ENCODE measurements at places on chromosomes 1 and 21.

GRCh38 chr21:21831036-21831435 is 832.8 kb downstream of the NCAM2 start:
- DNase-seq = no peak

- no peak for DNase-seq
These were observed 168.1 kb downstream of the DUSP10 start for GRCh38 chr1:221573756-221574155.

GRCh38 chr1:43803646-43804045 is 96.3 kb downstream of the ST3GAL3 start:
- no peak for DNase-seq

DNA sequence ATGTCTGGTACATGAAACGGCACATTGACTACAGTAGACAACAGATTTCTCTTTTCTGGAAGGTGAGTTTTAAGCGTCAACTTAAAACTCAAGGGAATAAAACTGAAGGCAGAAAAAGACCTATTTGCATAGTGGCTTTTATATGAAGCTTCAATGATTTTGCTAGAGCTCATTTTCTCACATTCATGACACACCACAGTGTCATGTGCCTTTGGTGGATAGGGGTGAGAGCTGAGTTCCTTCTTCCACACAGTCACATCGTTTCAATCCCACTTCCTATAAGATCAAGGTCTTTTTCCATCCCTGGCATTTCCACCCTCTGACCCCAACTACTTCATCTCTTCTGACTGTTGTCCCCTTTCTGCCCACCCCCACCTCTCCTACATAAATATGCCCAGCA is 31.0 kb downstream of the IL12RB2 start:
- no peak for DNase-seq

GRCh38 chr1:113451710-113452109 is 61.4 kb downstream of the MAGI3 start:
- DNase-seq = no peak

- no peak for DNase-seq
These were observed 1677.1 kb downstream of the KCNT2 start for GRCh38 chr1:194931166-194931565.

GRCh38 chr1:12037486-12038355 is 18.4 kb downstream of the MIIP start:
- DNase-seq = no peak

DNA sequence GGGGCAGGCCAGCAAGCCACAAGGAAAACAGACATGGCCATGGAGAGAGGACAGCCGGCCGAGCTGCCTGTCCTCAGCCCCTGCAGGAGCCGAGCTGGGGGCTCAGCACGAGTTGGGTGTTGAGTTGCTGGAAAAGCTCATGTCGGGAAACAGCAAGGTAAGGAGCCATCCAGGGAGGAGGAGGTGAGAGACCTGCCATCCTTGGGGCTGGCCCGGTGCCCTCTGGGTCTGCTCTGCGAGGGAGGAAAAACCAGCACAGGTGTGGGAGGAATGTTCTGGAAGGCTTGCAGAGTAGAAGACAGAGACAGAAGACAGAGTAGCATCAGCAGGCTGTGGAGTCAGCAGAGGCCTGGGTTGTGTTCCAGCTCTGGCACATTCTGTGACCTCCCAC is 548.8 kb downstream of the PTPRU start:
- DNase-seq = no peak

DNA sequence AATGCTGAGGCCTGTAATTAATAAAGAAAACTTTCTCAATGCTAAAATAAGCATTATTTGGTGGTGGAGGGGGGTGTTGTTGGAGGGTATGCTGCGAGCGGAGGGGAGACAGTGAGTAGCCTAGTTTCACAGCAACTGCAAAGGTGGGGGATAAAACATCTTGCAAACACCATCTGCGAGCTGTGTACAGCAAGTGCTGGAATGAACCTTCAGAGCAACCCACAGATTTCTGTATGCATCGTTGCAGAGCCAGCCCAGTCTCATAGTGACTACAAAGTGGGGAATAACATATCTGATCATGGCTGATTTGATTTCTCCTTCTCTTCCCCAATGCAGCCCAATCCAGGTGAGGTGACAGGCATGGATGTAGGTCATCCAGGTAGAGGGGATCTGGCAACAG is 80.7 kb upstream of the COG2 start:
- peak; percentile 33 for DNase-seq

DNA sequence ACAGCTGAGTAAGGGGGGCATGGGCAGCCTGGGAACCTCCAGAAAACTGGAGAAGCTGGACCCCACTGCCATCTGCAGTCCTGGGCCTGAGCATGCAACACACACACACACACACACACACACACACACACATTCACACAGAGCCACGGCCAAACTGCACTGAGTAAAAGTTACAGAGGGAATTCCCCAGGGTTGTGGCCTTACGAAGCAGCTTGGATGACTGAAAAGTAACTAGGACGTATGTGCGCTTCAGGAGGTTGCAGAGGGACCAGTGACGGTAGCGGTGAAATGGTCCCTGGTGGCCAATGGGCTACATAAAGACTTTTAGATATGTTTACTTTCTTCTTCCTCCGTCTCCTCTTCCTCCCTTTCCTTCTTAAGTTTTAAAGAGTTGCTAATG is 232.5 kb upstream of the TMEM51 start:
- DNase-seq = no peak

- DNase-seq = peak; percentile 65
These were observed 17.1 kb upstream of the PROK1 start for GRCh38 chr1:110433803-110434202.

GRCh38 chr1:117815926-117816325 is 113.5 kb downstream of the GDAP2 start:
- DNase-seq = no peak

DNA sequence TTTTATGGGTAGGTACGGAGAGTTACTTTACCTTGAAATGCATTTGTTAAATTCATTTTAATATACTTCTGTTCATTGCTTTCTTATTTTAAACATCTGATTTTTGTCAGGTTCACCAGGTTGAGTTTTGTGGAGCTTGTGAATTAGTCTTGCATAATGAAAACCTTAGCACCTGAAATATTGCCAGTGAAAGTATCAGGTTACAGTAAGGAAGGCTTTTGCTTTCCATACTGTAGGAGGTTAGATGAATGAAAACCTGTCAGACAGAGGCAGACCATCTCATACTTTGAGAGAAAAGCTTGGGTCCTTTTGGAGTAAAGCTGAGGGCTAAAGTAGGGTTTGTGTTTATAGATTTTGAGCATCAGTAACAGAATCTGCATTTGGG is 34.7 kb downstream of the THRAP3 start:
- DNase-seq = no peak

- DNase-seq = no peak
These were observed 54.8 kb downstream of the SIPA1L2 start for GRCh38 chr1:232574889-232575762.

DNA sequence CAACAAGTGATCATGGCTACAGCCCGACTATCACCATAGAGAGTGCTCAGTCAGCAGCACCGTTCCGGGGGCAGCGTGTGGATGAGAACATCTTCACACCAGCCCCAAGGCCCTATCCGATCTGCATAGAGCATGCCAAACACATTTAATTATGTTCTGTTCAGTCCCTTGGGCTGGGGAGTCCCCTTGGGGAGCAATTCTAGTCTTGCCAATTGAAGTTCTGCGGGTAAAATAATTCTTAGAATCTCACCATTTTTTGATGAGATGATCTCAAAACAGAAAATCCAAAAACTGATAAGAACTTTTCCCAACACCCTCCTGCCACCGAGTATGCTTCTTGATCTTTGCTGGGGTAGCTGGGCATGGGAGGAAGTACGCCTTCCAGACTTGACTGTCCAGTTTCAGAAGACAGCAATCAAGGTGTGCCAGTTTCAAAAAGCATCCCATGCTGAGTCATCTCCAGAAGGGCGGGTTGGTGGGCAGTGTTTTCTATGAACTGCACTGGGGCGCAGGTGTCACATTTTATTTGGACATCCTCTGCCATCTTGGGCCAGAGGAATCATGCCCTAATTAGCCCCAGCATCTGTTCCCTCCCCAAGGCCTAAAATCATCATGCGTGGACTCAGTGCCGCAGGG is 20.8 kb upstream of the PTPRF start:
- DNase-seq = no peak

- DNase-seq = no peak
These were observed 311.0 kb upstream of the CXADR start for GRCh38 chr21:17201741-17202260.

GRCh38 chr1:93734999-93735398 is 53.4 kb upstream of the BCAR3 start:
- DNase-seq = no peak

GRCh38 chr1:64967381-64967780 is 1.0 kb upstream of the JAK1 start:
- DNase-seq = no peak

DNA sequence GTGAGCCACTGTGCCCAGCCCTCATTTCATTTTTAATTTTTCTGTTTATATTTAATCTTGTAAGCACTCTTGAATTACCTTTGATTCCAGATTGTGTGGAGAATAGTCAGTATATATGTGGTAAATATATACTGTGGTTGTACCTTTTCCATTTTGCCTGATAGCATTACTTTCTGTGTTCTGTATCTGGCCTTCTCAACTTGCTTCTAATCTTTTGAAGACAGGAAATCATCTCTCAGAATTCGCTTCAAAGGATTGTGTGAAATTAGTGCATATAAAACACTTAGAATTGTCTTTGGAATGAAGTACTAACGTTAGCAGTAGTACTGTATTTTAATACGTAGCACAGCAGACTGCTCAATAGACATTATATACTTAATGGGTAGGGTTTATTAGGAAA is 37.9 kb downstream of the PPP2R5A start:
- no peak for DNase-seq

DNA sequence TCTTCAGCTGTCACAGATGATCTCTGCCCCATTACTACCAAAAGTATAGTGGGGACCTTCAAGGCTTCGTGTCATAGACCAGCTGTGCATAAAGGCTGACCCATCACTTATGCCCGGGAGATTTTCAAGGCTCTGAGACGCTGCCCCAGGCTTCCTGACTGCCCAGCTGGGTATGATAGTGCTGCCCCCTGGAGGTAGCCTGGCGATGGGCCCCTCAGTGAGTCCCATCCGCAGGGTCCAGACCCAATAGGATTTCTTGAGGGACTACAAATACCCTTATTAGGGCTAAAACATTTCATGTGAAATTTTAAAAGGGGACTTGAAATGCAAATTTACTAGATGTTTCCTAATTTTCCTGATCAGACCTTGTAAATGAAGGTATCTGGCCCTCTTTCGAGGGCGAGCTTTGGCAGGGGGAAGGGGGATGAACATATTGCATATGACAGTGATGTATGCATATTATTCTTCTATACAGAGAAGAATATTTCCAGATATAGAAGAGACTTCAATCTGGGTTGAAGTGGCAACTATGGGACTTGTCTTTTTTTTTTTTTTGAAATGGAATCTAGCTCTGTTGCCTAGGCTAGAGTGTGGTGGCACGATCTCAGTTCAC is 11.7 kb upstream of the FCMR start:
- peak; percentile 64 for DNase-seq

GRCh38 chr1:8035289-8035688 is 9.2 kb upstream of the ERRFI1 start:
- DNase-seq = no peak

DNA sequence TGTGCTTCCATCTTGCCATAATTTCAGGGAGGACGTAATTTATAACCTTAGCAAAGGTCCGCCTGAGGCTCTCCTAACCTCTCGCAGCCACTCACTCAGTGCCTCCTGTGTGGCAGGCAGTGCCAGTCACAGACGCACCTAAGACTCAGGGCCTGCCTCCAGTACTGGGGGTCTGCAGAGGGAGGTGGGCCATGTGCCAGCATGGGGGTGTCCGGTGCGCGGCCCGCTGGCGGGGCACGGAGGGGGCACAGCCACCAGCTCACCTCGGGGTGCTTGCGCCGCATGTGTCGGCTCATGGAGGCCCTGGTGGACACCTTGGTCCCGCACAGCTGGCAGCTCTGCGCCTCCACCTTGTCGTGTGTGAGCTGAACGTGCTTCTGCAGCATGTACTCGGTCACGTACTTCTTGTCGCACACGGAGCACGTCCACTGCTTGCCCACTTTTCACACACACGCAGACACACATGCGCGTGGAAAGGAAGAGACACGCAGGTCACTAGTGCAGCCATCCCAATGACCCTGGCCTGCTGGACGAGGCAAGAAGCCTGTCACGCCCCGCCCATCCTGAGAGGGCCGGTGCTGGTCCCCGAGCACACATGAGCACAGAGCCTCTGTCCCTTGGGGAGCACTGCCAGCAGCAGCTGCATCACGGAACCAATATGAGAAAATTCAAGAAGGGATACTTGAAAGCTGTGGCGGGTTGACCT is 43.2 kb upstream of the RIPK4 start:
- no peak for DNase-seq

- no peak for DNase-seq
These were observed 93.4 kb upstream of the FMN2 start for GRCh38 chr1:239998312-239998649.

GRCh38 chr1:53739109-53739681 is at the start of gene GLIS1:
Gene GLIS1, minus strand, starts transcription at chr1:53739164. Its CDS starts 1,100 bp downstream, at chr1:53738064.
- DNase-seq = peak; percentile 96

GRCh38 chr1:50562106-50562505 is 138.9 kb upstream of the DMRTA2 start:
- DNase-seq = no peak

GRCh38 chr1:158689110-158689509 is 2.6 kb upstream of the SPTA1 start:
- no peak for DNase-seq

GRCh38 chr1:8427493-8427892 is 109.6 kb downstream of the SLC45A1 start:
- DNase-seq = no peak

DNA sequence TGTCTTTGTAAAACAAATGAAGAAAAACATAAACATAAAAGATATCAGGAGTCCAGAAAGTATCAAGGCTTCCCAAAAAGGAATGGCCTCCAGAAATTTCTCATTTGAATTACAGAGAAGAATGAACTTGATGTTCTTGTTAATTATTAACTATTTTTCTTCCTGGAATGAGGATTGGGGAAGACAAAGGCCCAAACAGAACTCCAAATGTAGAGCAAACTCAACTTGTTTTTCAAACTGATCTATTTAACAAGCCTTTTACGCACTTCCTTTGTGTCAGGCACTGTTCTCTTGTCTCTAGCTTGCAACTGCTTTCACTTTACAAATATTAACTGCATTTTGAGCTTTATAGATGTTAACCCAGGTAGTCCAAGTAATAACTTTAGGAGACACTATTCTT is 45.5 kb downstream of the LAMC2 start:
- DNase-seq = no peak

- DNase-seq = no peak
These were observed 4.9 kb downstream of the ASAP3 start for GRCh38 chr1:23478896-23479665.

GRCh38 chr21:40151611-40152010 is 284.4 kb downstream of the PCP4 start:
- no peak for DNase-seq

- DNase-seq = no peak
These were observed 164.5 kb upstream of the UBE2U start for GRCh38 chr1:64038965-64039364.

GRCh38 chr21:25916226-25916625 is 181.5 kb downstream of the GABPA start:
- DNase-seq = no peak

DNA sequence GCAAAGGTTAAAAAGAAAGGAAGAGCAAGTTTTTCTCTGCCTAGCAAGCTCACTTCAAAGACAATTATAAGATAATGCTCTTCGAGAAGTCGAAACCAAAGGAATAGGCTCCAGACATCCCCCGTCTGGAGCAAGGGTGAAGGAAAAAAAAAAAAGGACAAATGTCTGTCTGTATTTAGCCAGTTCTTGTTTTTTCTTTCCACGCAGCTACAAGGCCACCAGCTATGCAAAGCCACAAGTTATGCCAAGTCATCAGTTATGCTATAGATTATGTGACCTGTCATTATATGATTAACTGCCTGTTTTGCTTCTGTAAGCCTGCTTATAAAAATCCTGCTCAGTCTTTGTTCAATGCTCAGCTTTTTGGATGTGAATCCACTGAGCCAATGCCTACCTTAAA is 2.4 kb upstream of the THEM5 start:
- no peak for DNase-seq

Measured in ecto neural progenitor cell (in vitro differentiated cells).